ENCODE measurements at places on chromosomes 2 and 18.

DNA sequence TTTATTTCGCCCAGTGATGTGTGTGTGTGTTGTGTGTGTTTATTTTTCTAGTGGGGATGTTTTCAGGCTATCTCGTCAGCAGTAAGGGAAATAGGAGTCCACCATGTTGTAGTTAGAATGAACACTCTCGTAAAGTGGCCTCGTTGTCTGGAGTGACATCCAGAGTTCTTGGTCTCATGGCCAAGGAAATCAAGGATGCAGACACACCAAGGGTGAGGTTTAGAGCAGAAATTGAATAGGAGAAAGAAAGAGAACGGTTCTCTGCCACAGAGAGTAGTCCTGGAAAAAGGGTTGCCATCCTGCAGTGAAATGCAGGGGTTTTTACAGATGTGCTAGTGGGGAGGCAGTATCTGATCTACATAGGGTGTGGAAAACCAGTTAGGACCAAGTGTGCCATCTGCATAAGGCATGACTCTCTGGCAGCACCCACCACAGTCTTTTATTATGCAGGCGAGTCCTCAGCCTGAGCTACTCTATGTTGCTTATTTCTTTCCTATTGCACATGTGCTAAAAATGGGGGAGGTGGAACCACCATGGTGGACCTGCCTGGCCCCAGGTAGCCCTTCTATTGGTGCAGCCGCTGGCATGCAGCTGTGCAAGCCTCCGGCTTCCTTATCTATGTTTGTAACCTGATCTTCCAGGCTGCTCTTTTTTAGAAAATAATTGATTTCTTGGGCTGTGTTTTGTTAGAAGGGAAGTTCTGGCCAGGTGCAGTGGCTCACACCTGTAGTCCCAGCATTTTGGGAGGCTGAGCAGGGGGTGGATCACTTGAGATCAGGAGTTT lies 23.2 kb downstream of the RALB start:
- DNase-seq, result no peak

DNA sequence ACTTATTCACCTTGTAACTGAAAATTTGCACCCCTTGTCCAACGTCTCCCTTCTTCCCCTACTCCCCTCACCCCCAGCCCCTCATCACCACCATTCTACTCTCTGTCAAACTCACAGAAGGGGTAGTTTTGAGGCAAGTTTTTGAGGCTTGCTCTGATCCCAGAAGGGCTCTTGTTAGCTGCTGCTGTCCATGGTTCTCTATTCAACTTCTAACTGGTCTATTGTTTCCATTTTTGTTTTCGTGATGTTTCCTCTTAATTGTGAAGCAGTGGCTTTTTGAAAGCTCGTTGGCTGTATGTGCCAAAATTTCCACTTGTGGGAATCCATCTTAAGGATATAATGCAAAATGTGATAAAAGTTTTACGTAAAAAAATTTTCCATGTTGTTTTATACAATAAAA lies 92.5 kb upstream of the CRACDL start:
- no peak for DNase-seq

- no peak for DNase-seq
Measured at GRCh38 chr2:63438181-63438580, 150.1 kb downstream of the WDPCP start.

DNA sequence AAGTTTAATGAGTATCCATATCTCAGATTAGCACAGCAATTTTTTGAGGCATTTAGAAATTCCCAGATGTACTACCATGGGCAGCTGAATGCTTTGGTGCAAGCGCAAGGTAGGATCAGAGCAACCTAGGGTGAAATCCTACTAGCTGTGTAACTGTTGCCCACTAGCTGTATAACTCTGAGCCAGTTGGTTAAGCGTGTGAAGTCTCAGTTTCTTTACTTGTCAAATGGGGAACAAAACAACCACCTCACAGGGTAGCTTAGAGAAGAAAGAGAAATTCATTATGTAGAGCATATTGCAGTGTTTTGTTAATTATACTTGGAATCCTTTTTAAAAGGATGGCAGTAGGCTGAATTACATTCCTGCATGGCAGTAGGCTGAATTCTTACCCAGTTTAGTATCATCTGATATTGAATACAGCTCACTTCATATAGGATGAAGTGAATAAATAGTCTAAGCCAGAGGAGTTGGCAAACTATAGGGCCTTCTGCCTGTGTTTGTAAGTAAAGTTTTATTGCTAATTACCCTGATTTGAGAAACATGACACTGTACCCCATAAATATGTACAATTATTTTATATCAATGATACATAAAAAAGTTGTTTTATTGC lies 180.7 kb downstream of the PLCL1 start:
- no peak for DNase-seq

DNA sequence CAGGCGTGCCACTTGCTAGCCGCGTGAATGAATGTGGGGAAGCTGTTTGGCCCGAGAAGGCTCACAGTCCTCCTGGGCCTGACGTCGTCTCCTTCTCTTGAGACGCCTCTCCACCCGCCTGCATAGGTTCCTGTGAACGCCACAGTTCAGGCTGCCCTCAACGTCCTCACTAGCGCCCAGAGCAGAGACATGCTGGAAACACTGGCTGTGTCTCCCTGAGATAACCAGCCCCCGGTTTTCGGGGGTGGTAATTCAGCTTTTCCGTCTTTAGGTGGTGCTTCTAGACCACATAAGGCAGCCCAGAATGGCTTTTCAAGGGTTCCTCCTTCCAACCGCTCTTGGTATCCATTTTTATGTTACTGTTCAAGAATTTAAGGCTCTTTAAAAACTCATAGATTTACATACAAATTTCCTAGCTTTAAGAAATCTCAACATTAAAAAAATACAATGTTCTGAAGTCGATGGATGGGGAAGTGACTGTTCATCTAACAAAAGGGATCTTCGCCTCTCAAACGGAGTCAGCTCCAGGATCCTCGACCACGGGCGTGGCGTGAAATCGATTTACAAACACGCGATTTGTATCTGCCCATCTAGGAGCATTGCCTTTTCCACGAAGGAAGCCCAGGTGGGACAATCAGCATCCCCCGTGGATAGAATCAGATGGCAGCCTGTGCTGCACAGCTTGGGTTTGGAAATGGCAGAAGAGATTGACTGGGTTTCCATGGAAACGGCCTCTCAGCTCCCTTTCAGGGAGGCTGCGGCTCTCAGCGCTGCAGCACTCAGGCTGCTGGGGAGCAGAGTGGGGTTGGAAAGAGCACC lies 110.6 kb upstream of the PXDN start:
- DNase-seq, result no peak

DNA sequence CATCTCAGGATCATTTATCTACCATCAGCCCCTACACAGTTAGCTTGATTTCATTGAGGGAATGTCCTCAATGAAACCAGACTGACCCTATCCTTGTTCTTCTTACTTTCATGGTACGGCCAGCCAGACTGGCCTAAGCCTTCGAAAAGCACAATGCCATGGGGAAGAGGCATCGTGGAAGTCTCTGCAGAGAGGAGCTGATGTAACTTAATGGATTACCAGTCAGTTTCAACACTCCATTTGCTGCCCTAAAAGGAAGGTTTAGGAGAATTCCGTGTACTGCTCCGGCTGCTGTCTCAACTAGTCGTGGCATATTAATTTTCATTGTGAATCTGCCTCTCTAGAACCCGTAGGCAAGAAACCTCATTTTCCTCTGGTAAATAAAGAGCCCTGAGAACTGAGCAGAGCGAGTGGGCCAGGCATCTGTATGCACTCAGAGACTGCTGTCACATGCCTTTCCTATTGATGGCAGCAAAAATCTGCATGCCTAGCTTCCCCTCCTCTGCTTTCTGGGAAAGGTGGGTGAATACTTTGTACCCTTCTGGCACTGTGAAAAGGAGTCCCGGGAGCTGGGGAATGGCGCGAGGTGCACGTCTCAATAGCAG lies 184.9 kb downstream of the KLHL29 start:
- DNase-seq, result no peak

DNA sequence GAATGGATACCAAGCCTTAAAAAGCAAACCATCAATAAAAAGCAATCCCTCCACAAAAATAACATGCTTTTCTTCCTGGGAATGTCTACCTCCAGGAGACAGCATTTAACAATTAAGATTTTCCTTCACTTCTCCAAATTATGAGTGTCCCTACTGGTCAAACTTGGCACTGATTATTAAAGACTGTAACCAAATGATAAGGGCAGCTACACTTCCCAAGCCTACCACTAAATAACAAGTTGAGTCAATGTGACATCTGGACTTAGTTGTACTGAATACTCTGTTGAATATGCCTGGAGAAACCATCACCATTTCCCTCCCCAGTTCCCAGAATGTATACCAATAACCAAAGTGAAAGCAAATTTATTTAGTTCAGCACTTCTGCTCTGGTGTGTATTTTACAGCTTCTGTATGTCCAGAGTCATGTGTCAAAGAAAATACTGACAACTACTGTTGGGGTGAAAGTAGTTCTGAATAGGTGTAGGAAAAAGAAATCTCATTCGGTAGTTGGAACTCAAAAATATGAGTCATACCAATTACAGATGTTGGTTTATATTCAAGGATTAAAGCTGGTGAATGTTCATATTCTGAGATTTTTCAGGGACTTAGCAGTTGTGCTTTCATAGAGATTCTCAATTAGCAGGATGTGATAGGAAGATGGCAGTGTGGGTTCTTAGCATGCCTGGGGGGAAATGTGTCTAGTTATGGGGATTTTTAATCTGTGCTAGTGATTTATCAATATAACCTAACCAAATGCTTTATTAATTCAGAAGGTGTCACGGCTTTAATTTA lies 1291.6 kb upstream of the GYPC start:
- no peak for DNase-seq

DNA sequence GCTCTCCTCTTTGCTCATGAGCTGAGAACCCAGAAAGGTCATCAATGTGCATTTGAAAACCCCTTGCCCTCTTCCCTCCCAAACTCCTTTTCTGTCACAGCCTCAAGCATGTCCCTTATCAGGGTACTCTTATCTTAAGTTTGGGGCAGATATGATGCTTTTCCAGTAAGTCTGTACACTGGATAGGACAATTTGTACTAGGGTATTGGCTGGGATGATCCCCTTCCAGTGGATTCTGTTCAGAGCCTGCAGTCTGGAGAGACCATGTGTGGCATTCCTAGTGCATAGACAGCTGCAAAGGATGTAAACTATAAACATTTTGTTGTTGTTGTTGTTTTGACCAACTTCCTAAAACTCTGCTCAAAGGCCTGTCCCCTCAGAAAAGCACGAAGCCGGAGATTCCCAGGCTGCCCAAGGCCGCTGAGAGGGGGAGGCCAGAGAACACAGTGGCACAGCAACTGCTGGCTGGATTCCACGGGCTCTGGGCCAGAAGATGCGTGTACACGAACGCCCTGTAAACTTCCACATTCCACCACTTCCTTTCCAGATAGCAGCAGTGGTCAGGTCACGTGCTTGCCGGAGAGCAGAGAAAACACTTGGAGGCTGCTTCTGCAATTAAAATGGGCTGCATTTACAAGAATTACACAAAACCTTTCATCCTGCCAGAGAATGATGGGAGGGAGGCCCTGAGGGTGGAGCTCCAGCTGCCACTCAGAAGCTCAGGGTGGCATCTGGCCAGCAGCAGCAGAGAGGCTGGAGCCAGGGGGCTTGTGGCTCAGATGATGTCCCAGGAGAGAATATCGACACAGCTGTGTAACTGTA lies 42.1 kb downstream of the BMP10 start:
- peak; percentile 84 for DNase-seq

GRCh38 chr18:79460481-79461300 lies 65.0 kb downstream of the NFATC1 start:
- DNase-seq, result no peak

GRCh38 chr18:64674694-64675093 lies 525.8 kb upstream of the LINC00305 start:
- no peak for DNase-seq

GRCh38 chr2:118222672-118223421 lies 134.6 kb downstream of the INSIG2 start:
- no peak for DNase-seq

- DNase-seq, result no peak
Measured at GRCh38 chr18:47755102-47755456, 175.4 kb downstream of the SMAD2 start.

GRCh38 chr2:221778025-221778424 lies 205.9 kb upstream of the EPHA4 start:
- DNase-seq, result no peak

- DNase-seq, result no peak
Measured at GRCh38 chr18:59628995-59629394, 68.2 kb downstream of the CCBE1 start.

GRCh38 chr2:3535794-3536681 lies 16.7 kb upstream of the ADI1 start:
- DNase-seq, result no peak

- no peak for DNase-seq
Measured at GRCh38 chr18:74392323-74392722, 64.8 kb downstream of the DIPK1C start.

DNA sequence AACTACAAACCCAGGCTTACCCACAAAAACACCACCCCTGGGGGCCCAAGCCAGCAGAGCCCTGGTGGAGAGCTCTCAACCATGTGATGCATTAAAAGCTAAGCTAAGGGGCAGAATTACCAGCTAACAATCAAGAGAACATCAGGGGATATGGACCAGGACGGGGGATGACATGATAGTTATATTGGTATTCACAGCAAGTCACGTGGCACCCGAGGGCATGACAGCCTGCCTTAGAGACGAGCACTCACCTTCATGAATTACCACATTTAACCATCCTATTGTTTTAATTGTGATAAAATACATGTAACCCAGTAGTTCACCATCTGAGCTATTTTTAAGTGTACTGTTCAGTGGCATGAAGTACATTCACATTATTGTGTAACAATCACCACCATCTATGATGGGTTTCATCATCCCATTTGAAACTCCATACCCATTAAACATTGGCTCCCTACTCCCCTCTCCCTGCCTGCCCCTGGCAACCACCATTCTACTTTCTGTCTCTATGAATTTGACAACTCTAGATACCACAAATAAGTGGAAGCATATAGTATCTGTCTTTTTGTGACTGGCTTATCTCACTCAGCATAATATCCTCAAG lies 245.6 kb downstream of the ANAPC1 start:
- no peak for DNase-seq

DNA sequence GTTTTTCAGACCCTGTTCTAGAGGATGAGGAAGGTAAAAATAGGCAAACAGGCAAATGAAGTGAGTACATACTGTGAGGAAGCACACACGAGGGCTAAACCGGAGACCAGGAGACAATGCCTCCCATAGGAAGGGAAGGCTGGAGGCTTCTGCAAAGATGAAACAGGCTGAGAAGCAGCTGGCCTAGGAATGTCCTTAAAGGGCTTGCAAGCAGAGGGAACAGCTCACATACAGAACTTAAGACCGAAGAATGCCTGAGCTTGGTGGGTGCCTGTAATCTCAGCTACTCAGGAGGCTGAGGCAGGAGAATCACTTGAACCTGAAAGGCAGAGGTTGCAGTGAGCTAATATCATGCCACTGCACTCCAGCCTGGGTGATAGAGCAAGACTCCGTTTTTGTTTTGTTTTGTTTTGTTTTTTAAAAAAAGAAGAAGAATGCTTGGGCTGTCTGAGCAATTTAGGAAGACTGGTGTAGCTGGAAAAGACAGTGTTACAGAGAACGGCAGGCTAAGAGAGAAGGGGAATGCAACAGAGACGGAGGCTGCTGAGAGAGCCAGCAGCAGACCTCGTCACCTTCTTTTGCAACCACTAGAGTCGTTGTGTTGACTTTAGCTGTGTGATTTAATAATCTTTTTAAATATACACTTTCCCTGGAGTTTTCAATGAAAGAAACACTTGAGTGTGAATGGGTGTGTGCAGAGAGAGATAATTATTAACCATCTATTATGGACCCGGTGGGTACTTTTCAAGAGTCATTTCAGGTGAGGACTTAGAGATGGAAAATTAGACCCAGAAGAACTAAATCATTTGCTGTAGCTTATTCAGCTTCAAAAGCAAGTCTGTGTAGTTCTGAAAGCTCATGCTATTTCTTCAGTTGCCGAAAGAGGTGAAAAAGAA lies 232.8 kb downstream of the GALR1 start:
- no peak for DNase-seq

GRCh38 chr2:158655628-158656027 lies 139.5 kb upstream of the DAPL1 start:
- no peak for DNase-seq

GRCh38 chr18:32308493-32309120 lies 118.8 kb downstream of the MEP1B start:
- DNase-seq, result no peak
